ENCODE measurements at places on chromosomes 11 and 22.

DNA sequence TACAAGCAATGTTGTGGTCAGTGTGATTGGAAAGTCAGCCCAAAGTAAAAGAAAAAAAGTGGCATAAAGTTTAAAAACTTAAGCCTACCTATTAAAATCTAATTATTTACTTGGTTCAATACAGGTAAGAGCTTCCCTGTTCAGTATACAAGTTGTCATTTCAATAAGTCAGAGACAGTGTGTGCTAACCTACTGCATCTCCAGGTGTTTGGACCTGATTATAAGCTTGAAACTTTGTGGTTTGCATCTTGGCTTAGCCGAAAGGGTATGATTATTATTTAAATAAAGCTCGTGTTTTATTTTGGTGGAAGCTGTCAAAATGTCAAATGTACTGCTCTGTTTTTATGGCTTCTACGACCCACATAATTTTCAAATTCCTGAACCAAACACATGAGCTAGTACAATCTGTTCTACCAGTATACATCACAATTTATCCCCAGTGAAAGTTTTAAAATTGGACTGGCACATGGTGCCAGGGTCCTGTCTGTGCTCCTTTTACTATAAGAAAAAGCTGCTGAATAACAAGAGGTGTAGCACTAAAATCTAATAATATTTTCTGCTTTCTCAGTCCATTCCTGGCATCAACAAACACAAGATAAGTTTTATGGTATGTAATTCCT lies 103.9 kb upstream of the ANO3 start:
- no peak for DNase-seq

- no peak for DNase-seq
These were observed 423.0 kb downstream of the DYNC2H1 start for GRCh38 chr11:103532133-103532788.

DNA sequence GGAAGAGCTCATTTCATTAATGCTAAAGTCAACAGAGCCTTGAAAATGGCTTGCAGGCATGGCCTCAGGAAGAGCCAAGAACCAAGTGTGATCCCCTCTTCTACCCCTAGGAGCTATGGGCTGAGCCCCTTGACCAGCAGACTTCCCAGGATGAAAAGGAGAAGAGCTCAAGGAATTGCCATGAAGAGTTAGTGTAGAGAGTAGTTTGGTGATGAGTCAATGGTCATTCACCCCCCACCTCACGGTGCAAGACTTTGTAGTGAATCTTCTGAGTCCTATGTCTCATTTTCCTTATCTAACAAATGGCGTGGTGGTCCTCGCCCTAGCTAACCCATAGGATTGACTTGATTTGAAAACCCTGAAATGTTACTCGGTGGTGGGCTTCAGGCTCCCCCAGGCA lies 422.4 kb upstream of the CADM1 start:
- DNase-seq = no peak

DNA sequence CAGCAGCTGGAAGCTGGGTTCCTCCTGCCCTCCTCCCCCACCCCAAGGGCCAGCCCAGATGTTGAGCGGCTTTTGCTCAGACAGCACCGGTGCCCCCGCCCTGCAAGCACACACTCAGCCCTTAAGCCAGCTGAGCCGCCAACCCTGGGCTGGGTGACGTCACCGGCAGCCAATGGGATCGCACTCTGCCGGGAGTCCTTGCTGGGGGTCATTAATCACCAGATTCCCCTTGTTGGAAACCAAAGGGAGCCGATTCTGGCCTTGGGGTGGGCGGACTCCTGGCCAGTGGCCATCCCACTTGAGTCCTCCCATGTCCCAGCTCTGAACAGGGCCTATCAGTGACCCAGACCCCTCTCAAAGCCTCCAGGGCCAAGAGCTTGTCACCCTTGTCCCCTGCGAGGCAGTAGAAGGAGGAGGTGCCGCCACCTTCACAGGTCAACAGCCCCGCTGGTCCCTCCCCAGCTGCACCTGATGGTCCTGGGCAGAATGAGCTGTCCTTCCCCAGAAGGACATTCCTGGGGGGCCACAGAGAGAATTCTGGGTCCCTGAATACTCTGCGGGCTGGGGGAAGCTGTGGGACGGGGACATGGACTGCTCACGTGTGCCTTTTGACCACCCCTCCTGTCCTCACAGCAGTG lies 7.4 kb downstream of the DUSP8 start:
- DNase-seq = no peak

DNA sequence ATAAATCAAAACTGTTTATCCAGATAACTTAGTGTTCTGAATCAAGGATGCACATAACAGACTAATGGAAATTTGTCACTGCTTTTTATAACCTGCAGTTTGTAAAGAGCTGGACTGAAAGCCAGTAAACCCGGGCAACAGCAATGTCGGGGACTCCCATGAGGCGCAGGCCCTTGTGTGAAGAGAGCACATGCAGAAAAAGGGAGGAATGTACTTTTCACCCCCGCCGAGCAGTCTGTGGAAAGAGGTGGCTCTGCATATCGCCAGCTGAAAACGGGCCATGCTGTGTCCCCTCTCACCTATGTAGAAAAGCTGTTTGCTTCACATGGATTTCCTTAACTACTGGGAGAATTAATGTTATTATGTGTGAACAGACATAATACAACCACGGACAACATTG lies 291.2 kb downstream of the CADM1 start:
- no peak for DNase-seq

DNA sequence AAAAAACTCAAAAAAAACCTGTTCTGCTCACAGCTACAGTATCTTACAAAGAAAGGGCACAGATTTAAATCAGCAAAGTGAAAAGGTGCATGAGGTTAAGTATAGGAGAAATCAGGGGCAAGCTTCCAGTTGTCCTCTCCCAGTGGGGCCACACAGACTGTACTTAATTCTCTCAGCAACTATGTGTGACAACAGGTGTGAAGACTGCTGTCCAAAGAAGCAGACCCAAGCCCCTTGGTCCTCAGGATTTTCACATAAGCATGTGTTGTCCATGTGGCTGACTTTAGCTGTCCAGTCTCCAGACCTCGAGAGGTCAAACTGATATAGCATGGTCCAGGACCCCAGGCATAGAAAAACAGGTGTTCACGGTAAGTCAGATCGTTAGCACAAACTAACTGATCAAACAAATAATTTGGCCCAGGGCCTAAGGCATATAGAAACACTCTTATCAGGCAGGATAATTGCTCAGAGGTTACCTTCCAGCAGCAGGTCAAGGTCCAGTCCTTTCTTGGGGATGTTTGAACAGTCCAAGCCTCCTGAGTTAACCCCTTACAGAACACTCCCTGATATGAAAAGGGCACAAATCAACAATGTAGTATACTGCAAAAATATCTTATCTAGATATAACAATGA lies 21.1 kb upstream of the CSTF3 start:
- DNase-seq = no peak

DNA sequence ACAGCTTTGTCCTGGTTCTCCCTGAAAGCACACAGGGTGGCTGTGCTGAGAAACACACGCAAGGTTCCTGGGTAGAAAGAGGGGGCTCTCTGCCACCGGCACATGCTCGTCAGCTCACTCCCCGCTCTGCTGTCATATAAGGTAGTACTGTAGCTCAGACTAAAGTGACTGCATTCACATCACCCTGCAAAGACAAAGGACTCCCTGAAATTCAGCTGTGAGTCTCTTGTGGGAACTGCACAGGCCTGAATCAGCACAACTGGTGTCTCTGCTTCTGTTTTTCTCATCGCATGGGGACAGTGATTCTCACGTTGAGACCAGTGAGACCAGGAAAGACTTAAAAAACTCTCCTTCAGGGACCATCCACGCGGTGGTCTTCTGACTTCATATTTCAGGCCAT lies 124.1 kb upstream of the BID start:
- DNase-seq = no peak

- DNase-seq = no peak
These were observed 9.9 kb upstream of the OR56B1 start for GRCh38 chr11:5726351-5726750.

- DNase-seq = no peak
These were observed 232.4 kb downstream of the MIAT start for GRCh38 chr22:26889802-26890201.

All from stimulated activated CD4-positive, alpha-beta T cell treated with anti-CD3 and anti-CD28 coated beads, Interleukin-2, amount 100 ng/mL, for 48 hours (primary cell).